ENCODE measurements at places on chromosomes 16 and 17.

- no peak for DNase-seq
Observed at GRCh38 chr17:38456031-38456815, 28.0 kb downstream of the ARHGAP23 start.

DNA sequence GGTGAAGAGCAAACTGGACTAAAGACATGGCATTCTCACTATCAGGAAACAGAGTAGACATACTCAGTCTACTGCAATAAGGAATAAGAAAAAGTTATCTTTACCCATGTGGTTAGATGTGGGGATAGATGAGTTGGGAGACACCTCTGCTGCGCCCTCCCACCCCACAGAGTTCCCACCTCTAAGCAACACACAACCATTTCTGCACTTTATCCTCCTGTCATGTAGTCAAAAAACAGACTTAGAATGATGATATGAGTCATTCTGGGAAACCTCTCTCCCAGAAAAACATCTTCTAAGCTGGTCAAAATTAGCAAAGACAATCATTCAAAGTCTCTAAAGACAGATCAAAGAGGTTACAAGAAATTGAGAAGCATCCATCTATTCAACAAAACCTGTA lies 94.9 kb downstream of the CACNG1 start:
- DNase-seq = no peak

GRCh38 chr16:73503093-73503492 lies 455.2 kb upstream of the ZFHX3 start:
- no peak for DNase-seq

- no peak for DNase-seq
Observed at GRCh38 chr16:79897104-79897452, 296.5 kb upstream of the MAF start.

DNA sequence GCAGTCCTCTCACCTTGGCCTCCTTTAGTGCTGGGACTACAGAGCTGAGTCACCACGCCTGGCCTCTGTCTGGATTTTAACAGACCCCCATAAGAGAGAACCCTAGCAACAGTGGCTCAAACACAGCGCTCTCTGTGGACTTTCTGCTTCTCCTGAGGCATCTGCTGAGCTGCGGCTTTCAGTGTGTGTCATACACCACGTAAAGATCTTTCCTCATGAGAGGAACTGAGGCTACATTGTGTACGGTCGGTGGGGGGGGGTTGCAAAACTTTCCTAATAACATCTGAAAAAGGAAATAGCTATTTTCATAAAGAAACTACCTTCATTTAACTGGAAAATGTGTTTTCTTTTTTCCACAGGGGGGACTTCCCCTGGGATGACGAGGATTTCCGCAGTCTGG lies 32.9 kb downstream of the DEF8 start:
- DNase-seq = no peak

DNA sequence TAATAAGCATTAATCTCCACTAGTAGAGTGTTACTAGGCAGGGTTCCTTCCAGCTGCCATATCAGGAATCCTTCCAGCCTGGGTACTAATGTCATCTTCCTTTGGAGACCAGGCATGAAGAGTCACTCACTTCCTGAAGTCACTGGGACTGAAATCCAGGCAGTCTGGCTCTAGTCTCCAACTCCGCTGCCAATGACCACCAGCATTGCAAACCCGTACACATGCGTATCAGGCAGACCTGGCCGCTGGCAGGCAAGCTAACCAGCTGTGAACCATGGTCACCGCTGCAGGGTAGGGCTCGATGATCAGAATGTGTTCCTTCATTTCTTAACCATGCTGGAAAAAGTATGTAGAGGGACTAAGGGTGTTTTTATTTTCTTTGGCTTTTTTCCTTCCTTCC lies 255.5 kb downstream of the CDH13 start:
- DNase-seq = no peak

DNA sequence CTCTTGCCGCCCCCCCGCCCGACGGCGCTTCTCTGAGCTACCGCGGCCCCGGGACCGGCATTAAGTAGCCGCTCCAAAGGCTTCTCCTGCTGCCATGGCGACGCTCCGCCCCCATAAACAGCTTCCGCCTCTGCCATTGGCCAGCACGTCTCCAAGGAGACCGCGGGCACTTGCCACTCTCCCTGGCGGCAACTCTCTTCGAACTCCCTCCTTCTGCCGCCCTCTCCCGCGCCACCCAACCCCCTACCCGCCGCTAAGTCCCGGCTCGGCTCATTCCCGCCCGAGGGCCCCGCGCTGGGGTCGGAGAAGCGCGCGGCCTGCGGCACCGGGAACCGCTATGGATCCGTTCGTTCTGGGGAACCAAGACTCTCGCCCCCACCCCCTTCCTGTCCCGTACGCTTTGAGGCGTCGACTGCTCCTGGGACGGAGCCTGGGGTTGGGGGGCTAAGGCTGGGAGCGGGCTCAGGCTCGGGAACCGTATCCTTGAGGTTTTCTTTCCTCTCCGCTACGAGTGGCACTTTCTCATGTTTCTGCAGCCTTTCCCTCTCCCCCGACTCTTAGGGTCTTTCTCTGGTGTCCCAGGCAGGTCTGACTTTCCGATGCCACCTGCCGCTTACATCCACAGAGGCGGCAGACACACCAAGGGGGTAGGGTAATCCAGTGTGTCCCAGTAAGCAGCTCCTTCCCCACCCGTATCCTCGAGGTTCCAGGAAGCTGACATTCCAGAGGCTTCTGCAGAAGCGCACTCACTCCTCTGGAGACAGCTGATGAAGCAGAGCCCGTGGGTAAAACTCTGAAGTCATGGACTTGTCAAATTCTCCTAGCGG lies at the start of gene FOXJ1:
FOXJ1 (minus strand) TSS at position 34 of the 827 bp plus-strand sequence. CDS start 850 bp downstream, outside the sequence.
- peak; percentile 87 for DNase-seq

DNA sequence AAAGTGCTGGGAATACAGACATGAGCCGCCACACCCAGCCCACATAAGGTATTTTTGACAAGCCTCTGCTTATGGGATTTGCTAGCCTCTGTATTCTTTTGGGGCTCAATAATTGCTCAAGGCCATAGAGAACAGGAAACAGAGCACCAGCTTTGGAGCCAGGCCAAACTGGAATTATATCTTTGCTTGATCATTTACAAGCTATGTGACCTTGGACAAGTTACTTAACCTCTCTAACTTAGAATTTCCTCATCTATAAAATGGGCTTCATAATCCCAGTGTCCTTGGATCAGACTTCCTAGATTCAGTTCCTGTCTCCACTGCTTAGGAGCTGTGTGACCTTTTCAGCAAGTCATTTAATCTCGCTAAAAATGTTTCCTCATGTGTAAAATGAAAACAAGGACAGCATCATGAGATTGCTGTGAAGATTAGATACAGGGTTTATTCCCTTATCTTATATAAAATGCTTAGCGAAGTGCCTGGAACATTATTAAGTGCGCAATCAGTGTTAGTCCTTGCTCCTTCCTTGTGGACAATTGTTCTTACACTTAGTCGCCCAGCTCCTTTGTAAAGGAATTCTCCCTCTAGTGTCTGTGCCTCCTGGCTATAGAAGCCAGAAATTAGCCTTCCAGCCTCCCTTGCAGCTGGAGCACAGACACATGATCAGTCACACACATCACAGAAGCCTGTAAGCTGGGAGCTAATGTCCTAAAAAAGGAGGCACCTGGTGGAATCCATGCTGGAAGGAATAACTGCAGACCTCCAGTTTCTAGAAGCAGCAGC lies 16.6 kb downstream of the KRT9 start:
- DNase-seq = no peak

GRCh38 chr17:37024181-37024637 lies 75.5 kb downstream of the AATF start:
- no peak for DNase-seq

GRCh38 chr17:1649844-1650501 lies at the start of gene RILP:
Gene RILP (minus strand): TSS chr17:1649866. CDS start chr17:1649804, 62 bp downstream.
- peak; percentile 24 for DNase-seq

- no peak for DNase-seq
Observed at GRCh38 chr16:80462917-80463316, 77.9 kb upstream of the DYNLRB2 start.

GRCh38 chr16:87702325-87702811 lies 63.4 kb downstream of the KLHDC4 start:
- no peak for DNase-seq

- DNase-seq = no peak
Observed at GRCh38 chr16:53309457-53309856, 124.8 kb upstream of the RBL2 start.

GRCh38 chr16:81666113-81666512 lies 113.0 kb upstream of the PLCG2 start:
- DNase-seq = no peak

DNA sequence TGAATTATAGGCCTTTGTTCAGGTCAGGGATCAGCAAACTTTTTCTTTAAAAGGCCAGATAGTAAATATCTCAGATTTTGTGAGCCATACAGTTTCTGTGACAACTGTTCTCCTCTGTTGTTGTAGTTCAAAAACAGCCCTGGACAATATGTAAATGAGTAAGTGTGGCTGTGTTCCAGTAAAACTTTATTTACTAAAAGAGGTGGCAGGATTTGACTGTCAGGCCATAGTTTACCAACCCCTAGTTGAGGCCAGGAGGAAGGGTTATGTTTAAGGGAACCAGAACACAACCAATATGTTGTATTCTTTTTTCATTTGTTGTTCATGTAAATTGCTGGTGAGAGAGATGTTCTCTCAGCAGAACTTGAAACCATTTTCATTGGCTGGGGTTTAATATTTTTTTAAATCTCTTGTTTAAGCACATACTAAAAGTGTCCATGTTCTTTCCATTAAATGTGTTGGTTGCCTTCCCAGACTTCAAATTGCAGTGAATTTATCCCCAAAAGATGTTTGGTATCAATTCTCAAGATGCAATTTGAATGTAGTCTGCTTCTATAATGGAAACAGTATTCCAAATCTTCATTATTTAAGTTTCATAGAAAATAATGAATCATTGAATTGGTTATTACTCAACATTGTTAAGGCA lies 260.3 kb downstream of the FTO start:
- DNase-seq = no peak

GRCh38 chr16:3570420-3571062 lies 6.7 kb downstream of the NLRC3 start:
- peak; percentile 4 for DNase-seq

DNA sequence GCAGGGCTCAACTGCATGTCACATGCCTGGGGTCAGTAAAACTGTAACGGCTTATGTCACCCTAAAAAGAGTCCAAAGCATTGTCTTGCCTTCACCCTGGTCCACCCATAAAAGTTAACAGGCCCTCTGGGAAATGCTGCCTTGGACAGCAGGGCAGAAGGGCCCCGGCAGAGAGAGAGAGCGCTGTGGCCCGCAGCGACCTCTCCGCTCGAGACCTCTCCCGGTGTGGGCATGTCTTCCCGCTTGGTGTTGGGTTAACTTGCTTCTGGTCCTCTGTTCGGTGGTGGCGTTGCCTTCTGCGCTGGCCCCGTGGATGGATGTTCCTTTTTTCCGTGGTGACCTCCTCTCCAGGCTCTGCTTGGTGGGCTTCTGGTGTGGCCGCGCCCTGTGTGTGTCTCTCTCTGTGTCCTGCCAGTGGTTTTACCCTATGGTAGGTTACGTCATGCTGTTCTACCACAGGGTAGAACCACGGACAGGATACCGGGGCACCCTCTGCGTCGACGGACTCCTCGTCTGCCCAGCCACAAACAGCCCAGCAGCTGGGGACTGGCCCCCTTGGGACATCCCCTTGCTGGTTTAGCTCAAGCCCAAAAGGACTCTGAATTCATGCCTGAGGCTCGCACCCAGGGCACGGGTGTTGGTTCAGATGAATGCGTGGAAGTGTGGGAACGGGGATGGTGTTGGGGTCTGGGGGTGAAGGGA lies 18.3 kb upstream of the CLEC18A start:
- no peak for DNase-seq

- no peak for DNase-seq
Observed at GRCh38 chr17:61389670-61390478, 9.8 kb upstream of the TBX2 start.

DNA sequence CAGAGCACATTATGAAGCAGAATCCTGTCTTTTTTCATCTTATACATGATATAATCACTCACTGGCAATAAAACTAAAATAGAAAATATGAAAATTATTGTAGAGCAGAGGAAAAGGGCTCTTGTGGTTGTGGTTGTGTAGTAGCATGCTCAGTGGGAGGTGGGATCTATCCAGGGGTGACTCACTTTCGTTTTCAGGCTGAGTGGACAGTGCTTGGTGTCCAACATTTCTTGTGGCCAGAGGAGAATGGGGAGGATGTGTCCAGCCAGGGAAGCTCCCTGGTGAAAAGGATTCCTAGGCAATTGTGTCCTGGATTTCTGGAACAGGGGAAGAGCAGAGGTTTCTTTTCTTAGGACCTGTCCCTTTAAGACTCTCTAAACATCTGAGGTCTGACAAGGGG lies 31.9 kb upstream of the CPHXL start:
- DNase-seq = no peak

DNA sequence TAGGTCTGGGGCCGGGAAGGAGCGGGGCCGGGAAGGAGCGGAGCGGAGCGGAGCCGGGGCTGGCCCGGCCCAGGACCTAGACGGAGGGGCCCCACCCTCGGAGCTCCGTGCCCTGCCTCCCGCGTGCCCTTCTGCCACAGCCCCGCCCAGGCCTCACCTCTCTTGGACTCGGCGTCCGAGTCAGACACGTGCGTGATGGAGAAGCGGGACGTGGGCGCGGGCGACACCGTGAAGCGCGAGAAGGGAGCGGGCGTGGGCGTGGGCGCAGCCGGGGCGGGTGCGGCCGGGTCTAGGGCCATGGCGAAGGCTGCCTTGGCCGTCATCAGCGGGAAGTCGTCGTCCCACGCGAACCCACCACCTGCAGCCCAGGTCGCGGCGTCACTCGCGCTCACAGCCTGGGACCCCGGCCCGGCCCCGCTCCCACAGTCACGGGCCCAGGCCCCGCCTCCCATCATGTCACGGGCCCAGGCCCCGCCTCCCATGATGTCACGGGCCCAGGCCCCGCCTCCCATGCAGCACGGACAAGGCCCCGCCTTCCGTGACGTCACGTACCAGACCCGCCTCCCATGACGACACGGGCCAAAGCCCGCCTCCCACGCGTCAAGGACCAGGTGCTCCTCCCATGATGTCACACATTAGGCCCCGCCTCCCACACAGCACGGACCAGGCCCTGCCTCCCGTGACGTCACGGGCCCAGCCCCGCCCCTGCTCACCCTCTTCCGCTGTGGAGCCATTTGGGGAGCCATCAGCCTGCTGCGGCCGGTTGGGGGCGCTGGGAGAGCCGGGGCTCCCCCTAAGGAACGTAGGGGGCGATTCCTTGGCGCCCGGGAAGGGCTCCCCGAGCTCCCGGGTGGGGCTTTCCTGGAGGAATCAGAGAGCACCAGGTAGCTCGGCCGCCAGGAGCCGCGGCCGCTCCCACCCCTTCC lies 45.8 kb upstream of the PVALEF start:
- DNase-seq = peak; percentile 99

GRCh38 chr17:2113279-2113622 lies 58.3 kb downstream of the HIC1 start:
- DNase-seq = no peak

DNA sequence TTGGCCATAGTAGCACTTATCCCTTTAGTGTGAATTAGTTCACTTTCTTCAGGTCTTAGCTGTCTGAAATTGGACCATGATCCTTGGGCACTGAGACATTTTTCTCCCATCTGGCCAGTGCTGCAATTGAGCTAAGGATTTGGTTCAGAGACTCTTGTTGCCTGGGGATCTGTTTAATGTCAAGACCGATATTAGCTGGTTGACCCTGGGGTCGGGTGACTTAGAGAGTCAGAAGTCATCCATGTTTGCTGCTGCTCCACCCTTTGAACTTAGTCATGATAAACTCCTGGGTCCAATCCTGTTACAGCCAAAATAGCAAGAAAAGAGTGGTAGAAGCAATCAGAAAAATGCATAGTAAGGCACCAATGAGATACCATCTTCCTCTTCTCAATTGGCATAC lies 45.8 kb upstream of the TOX3 start:
- no peak for DNase-seq

GRCh38 chr17:71395901-71396300 lies 724.9 kb upstream of the SOX9 start:
- DNase-seq = no peak
